ENCODE measurements at places on chromosomes 4 and X. TPM values are rescaled to one million over a fixed set of nuclear protein-coding genes. Genes with fewer than 3 reads are reported as not detected.

Gene PLCXD1
- 9.6 TPM for polyA plus RNA-seq

Gene NLRP2B
- polyA plus RNA-seq: not detected

Gene MID1IP1
- 40.8 TPM for polyA plus RNA-seq

Gene DUSP21
- not detected for polyA plus RNA-seq

Gene VCX3A
- not detected for polyA plus RNA-seq

Gene ATP2B3
- polyA plus RNA-seq: not detected

- no peak for DNase-seq
These were observed 35.6 kb downstream of the MAP7D3 start for GRCh38 chrX:136215559-136215958.

GRCh38 chr4:53169695-53170617 lies 195.9 kb downstream of the SCFD2 start:
- no peak for DNase-seq

- DNase-seq: no peak
These were observed 623.5 kb upstream of the NR3C2 start for GRCh38 chr4:149065753-149066152.

GRCh38 chr4:57462843-57463242 lies 352.7 kb upstream of the IGFBP7 start:
- no peak for DNase-seq

GRCh38 chr4:169050881-169051760 lies 41.1 kb upstream of the CBR4 start:
- no peak for DNase-seq

Measured in sigmoid colon (tissue), 7 donors.